ENCODE measurements at places on chromosomes 4 and X. TPM values are rescaled to one million over a fixed set of nuclear protein-coding genes. Genes with fewer than 3 reads are reported as not detected.

DNA sequence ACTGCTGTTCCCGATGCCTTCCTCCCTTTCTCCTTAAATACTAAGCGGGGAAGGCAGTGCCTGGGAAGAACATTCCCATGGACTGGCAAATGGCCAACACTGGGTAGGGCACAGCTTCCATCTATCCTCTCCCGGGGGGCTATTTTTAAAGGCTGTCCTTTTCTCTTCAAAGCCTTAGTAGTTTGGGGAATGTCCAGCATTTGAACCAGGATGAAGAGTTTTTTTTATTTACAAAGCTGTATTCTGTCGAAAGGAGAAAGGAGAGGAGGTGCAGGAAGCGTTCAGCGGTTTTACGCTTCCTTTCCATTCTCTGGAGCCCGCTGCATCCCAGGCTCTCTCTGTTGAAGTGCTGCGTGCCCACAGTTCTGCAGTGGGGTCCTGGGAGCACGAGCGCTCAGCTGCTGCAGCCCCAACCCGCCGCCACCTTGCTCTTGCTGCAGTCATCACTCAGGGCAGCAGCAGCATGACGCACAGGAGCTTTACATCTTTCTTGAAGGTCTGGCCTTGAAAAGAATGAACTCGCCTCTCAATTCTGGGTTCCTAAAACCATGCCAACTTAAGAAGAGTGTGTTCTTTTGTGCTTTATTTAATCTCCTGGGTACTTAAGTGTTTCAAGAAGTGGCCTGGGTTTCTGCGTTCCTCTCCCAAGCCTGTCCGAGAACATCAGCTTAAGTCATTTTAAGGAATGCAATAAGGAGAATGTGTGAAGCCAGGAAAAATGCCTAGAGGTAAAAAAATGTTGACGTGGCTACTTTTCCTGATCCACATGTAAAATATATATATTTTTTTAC, 427.2 kb downstream of the MAPK10 start:
- H3K4me1 ChIP-seq: peaks cover 12% of the 10 kb centered on the region
- H3K27me3 ChIP-seq: peaks cover 15% of the 10 kb centered on the region
- no peak overlapping the region for H3K27ac ChIP-seq
- no peaks in the 10 kb centered on the region for H3K36me3 ChIP-seq
- DNase-seq: no peak

DNA sequence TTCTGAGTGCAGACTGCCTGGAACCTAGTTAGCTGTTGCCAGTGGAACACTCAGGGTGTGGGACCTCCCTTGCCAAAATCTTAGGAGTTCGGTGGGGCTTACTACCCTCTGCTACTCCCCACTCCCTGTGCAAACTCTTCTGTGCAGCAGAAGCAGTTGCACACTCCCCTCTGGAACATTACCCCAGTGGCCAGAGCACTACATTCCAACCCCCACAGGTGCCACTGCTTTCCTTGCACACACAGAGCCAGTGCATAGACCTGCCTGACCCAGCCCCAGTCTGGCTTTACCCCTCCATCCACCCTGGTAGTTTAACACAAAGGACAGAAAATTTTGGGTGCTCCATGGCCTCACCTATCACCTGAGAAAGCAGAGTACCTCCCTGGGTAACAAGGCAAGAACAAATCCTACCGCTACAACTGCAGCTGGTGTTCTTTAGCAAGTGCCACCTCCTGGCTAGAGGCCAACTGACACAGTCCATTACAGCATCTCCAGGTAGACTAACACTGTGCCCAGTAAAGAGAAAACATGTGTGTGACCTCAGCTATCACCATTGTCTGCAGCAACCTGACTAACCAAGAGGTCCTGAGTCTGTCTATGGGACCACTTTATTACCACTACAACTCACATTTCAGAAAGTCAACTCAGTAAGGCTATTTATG, 11.5 kb upstream of the RASSF6 start:
- H3K27me3 ChIP-seq: peaks cover 7% of the 10 kb centered on the region
- H3K36me3 ChIP-seq: no peaks in the 10 kb centered on the region
- H3K27ac ChIP-seq: no peak overlapping the region
- H3K4me3 ChIP-seq: no peak overlapping the region
- DNase-seq: no peak

DNA sequence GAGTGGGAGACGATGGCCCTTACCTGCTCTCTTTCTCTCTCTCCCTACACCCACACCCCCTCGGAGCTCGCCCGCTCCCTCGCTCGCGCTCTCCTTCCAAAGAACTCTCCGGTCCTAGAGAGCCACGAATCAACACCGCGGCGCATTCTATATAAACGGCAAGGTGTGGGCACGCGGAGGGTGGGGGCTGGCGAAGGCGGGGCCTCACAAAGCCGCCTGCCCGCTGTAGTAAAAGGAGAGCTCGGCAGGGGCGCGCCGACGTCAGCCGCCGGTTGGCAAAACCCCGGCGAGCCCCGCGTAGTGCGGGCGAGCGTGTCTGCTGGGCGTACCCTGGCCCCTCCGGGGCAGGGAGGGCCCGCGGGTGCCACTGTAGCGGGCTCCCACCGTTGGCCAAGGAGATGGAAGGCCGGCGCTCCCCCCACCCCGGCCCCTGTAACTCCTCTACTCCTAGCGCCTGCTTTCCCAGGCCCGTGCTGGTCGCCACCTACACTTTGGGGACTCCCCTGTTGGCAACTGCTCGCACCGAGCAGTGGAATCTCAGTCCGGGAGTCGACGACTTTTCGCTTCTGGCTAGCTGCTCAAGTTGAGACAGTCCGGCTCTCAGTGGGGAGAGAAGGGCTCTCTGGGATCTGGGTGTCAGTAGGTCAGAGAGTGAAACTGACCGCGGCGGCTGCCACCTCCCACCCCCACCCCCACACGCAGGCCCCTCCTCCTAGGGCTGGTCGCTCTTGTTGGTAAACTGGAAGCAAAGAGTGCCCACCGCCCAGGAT, 325.5 kb upstream of the F9 start:
- no peak overlapping the region for H3K27ac ChIP-seq
- H3K27me3 ChIP-seq: peaks cover 44% of the 10 kb centered on the region
- H3K4me3 ChIP-seq: peak overlapping the region; percentile 59

DNA sequence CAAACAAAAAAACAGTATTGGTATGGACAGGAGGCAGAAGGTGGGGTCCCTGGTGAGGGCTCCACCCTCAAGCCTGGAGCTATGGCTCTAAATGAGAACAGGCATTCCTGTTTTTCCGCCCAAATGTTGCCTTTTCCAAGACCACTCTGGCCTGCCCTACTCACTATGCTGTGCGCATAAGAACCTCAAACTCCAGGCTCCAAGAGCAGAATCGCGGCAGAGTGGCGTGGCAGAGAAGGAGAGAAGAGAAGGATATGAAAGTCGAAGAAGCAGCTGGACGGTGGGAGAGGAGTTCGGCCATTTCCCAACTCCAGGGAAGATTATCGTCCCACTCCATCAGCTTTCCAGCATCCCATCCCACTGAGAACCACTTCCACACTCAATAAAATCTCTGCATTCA, 207.8 kb downstream of the FAT4 start:
- no peak for DNase-seq
- H3K36me3 ChIP-seq: no peaks in the 10 kb centered on the region
- H3K4me1 ChIP-seq: no peaks in the 10 kb centered on the region
- no peak overlapping the region for H3K4me3 ChIP-seq
- no peaks in the 10 kb centered on the region for H3K27me3 ChIP-seq

- H3K36me3 ChIP-seq: no peaks in the 10 kb centered on the region
- no peaks in the 10 kb centered on the region for H3K4me1 ChIP-seq
- no peak overlapping the region for H3K27ac ChIP-seq
- DNase-seq: no peak
Observed at GRCh38 chrX:6187256-6187655, 41.4 kb downstream of the NLGN4X start.

GRCh38 chrX:63530654-63531053, 179.5 kb upstream of the SPIN4 start:
- peaks cover 45% of the 10 kb centered on the region for H3K36me3 ChIP-seq
- no peak overlapping the region for H3K27ac ChIP-seq
- no peaks in the 10 kb centered on the region for H3K4me1 ChIP-seq
- DNase-seq: no peak
- no peaks in the 10 kb centered on the region for H3K27me3 ChIP-seq

GRCh38 chr4:170068438-170069128, 21.2 kb downstream of the AADAT start:
- no peaks in the 10 kb centered on the region for H3K4me1 ChIP-seq
- no peaks in the 10 kb centered on the region for H3K36me3 ChIP-seq
- no peaks in the 10 kb centered on the region for H3K27me3 ChIP-seq
- DNase-seq: no peak

- no peak overlapping the region for H3K4me3 ChIP-seq
- no peaks in the 10 kb centered on the region for H3K4me1 ChIP-seq
- H3K27me3 ChIP-seq: peaks cover 8% of the 10 kb centered on the region
- DNase-seq: no peak
Observed at GRCh38 chr4:8727546-8728510, 135.3 kb downstream of the CPZ start.

GRCh38 chrX:41084893-41085511, at the start of gene USP9X:
Gene USP9X, plus strand, starts transcription at chrX:41085445. Its CDS starts 38,184 bp downstream, at chrX:41123629.
- peaks cover 18% of the 10 kb centered on the region for H3K36me3 ChIP-seq
- peaks cover 18% of the 10 kb centered on the region for H3K4me1 ChIP-seq
- DNase-seq: peak; percentile 84
- peak within 1 kb of the TSS; percentile 87 for H3K4me3 ChIP-seq
- H3K27me3 ChIP-seq: no peaks in the 10 kb centered on the region

GRCh38 chrX:47360423-47361179, 9.8 kb upstream of the ZNF157 start:
- no peaks in the 10 kb centered on the region for H3K36me3 ChIP-seq
- DNase-seq: no peak
- no peak overlapping the region for H3K4me3 ChIP-seq

DNA sequence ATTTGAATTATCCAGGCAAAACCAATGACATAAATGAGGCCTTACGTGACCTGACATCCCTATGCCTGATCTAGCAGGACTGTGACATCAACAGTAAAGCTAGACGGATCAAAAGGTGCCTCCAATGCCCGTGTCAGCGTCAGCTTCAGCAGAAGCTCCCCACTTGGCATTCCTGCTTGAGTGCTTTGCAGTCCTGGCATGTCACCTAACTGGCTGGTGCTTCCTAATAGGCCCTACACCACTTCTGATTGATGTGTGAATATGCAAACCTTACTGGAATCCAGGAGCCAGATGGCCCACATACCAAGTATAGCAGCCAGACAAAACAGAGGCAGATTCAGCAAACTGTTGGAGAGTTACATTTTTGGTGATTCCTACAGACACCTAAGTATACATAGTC, 224.2 kb downstream of the DMD start:
- H3K27me3 ChIP-seq: no peaks in the 10 kb centered on the region
- no peak overlapping the region for H3K4me3 ChIP-seq
- H3K4me1 ChIP-seq: no peaks in the 10 kb centered on the region
- no peak for DNase-seq
- no peaks in the 10 kb centered on the region for H3K36me3 ChIP-seq

- no peaks in the 10 kb centered on the region for H3K27me3 ChIP-seq
- DNase-seq: no peak
- H3K27ac ChIP-seq: no peak overlapping the region
- no peaks in the 10 kb centered on the region for H3K36me3 ChIP-seq
Observed at GRCh38 chr4:9988363-9988749, 32.9 kb downstream of the SLC2A9 start.

DNA sequence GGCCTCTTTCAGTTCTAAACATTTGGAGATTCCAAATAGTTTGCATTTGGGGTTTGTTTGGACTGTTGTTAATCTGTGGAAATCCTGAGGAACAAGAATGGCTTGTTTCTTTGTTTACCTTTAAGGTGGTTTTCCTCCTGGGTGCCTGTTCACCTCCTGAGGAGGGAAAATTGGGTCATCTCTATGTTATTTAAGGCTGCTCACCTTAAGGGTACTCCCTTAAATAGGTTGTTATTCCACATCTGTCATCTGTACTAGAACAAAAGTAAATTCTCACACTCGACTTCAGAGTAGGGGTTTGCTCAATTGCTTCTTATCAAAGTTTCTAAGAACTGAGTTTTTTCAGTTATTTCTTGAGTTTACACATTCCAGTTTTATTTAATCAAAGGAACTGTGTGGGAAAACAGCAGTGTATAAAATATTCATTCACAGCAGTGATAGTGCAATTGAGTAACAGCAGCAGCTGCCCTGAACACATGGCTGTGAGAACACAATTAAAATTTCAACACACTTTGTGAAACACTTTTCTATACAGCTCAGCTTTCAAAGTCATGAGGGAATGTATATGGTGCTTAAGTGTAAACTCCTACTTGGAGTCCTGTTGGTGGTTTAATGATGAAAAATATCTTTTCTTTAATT, 238.5 kb upstream of the PGRMC2 start:
- H3K27me3 ChIP-seq: no peaks in the 10 kb centered on the region
- H3K36me3 ChIP-seq: no peaks in the 10 kb centered on the region
- no peak for DNase-seq
- no peak overlapping the region for H3K27ac ChIP-seq
- H3K4me3 ChIP-seq: no peak overlapping the region

DNA sequence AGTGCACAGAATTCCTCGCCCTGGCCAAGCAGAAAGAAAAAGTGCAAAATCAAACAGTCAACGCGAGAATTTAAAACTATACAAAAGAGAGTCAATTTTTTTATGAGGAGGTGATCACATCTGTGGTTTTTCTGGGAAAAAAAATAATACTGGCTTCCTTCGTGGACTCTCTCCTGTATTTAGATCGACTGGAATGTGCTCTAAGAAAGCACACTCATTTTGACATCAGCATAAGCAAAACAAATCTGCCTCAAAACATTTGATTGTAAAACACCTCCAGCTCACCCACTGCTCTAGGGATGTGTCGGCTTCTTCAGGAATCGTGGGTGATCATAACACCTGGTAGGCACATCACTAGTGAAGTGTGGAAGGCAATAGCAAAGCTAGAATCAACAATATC, 417.4 kb upstream of the FAT1 start:
- H3K4me3 ChIP-seq: no peak overlapping the region
- H3K27ac ChIP-seq: no peak overlapping the region
- H3K4me1 ChIP-seq: no peaks in the 10 kb centered on the region
- DNase-seq: no peak

DNA sequence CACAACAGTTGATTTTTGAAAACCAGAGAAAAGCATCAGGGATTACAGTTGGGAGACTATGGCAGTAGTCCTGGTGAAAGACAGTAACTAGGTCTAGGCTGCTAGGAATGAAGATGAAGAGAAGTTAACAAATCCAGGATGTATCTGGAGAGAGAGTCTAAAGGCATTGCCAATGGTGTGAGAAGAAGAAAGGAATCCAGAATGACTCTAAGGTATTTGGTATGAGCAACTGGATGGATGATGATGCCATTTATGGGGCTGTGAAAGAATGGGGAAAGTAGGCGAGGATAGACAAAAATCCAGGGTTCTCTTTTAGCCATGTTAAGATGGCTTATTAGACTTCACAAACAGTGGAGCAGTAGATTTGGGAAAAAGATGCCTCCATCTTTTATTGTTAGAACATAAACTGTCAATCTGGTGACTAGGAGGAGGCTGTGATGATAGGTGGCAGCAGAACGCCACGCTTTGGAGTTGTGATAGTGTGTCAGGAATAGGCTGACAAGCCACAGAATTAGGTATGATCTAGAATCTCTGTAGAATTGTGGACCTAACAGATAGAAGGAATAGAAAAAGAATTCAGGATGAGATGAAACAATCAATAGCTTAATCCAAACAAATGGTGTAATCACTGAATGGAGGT, 27.3 kb upstream of the JADE1 start:
- no peak overlapping the region for H3K27ac ChIP-seq
- H3K36me3 ChIP-seq: no peaks in the 10 kb centered on the region
- no peaks in the 10 kb centered on the region for H3K4me1 ChIP-seq
- H3K27me3 ChIP-seq: no peaks in the 10 kb centered on the region
- peak; percentile 16 for DNase-seq

- no peak for DNase-seq
- H3K27ac ChIP-seq: no peak overlapping the region
- peaks cover 3% of the 10 kb centered on the region for H3K4me1 ChIP-seq
- H3K27me3 ChIP-seq: no peaks in the 10 kb centered on the region
Observed at GRCh38 chrX:14003876-14004425, 25.7 kb downstream of the GEMIN8 start.

Gene SPANXD
- total RNA-seq: not detected

Gene KCNIP4
- total RNA-seq: not detected

Gene ANXA3
- total RNA-seq: 3.4 TPM

Gene ART3
- not detected for total RNA-seq

Gene RWDD4
- 26.3 TPM for total RNA-seq

Gene SHISA3
- total RNA-seq: 0.32 TPM

Gene IL3RA
- 0.29 TPM for total RNA-seq

All from activated naive CD8-positive, alpha-beta T cell treated with anti-CD3 and anti-CD28 coated beads for 36 hours (primary cell).